NCI-H1092 treated with DMSO at 0.1 percent for 48 hours (cell line): ENCODE measurements at places on chromosomes 4 and X.

DNA sequence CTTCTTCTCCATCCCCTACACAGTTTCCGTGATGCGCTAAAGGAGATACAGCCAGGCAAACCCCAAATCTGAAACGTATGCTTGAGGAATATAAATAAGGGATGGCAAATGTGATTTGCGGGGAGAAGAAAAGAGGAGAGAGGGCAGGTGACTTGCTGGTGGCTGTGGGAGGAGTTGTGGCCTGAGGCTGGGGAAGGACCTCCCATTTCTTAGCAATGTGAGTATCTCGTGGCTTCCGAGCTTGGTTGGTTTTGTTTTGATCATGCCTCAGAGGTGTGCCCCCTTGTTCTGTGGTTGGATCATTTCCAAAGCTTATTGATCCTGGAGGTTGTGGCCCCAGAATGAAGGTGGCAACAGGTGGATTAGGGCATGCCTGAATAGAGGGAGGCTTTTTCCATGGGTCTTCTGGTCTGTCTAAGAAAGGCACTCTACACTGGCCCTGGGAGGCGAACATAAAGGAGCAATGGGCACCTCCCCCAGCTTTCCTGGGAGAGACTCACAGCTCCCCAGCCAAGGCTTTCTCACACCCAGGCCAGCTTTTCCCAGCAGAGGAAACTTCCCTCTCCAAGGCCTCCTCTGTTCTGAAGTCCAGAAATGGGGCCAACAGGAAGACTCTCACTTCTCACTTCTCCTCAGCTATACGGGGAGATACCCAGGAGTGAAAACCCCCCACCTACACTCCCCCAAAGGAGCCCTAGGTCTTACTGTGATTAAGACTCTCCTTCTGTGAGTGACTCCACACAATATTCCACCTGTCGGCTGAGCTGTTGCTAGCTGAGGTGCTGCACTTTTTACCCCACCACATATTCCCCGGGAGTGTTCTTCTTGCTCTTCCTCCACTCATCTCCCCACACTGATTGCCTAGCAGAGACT is 40.0 kb downstream of the C4orf51 start:
- no peak for DNase-seq

DNA sequence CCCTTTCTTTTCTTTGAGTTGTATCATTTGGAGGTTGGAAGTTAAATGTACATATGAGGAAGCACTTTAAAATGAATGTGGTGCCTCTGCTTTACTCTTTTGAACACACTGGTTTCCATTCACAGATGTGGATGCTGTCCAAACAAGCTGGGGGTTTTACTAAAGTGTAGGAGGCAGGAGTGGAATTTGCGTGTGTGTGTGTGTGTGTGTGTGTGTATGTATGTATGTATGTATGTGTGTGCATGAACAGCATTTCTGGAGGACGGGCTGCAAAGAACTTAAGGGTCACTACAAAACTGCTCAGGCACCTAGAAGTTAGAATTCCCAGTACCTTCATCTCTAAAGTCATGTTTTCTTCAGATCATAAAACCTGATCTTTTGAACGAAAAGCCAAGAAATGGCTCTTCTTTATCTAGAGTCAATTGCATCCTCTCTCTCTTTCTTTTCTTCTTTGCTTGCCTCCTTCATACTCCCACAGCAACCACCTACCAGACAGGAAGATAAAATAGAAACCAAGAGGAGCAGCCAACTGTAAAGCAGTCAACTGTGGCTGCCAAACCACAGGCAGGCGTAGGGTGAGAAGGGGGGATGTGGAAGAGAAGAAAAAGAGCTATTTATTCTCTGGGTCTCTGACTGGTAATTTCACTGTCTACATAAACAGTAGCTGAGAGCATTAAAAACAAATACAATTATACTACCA is 177.0 kb upstream of the RASGEF1B start:
- peak; percentile 55 for DNase-seq

- DNase-seq: peak; percentile 22
Measured at GRCh38 chr4:152605641-152606335, 69.9 kb upstream of the FBXW7 start.

- no peak for DNase-seq
Measured at GRCh38 chr4:87077914-87078585, 142.4 kb downstream of the KLHL8 start.

GRCh38 chrX:147848543-147849443 is 62.9 kb upstream of the FMR1 start:
- DNase-seq: no peak
